CD4-positive, alpha-beta T cell treated with Interleukin-1 beta for 1 hour (primary cell): ENCODE measurements at places on chromosomes 11 and 22.

DNA sequence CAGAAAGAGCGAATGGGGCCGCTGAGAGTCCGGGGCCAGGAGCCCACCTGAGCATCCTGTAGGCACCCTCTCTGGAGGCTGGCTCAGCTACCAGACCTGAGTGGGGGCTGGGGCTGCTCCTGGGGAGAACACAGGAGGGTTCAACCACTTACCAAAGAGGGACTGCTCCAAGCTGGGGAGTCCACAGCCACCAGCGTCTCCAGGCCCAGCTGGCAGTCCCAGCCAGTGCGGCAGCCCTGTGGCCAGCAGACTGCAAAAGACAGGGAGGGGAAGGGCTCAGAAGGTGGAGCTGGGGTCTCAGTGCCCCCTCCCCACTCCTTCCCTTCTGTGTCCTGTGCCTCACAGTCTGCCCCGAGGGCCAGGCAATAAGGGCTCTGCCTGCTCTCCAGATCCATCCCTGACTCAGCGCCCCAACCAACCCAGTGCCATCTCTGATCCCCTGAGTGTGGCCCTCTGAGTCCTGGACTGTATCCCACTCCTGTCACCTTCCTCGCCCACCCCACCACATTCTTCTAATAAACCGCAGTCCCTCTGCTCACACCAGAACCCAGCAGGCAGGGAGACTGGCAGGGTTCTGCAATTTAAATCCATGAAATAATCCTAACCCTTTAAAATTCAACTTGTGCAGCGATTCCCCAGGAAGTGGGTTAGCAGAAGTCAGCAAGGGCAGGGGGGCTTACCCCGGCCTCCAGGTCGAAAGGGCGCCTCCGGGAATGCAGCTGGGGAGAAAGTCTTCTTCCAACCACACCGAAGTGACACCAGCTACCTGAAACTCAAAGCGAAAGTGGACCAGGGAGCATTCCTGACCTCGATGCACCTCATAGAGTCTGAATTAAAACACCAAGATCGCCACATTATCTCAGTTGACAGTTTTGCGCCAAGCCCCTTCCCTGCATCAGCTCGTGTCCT, 13.3 kb downstream of the CHST1 start:
- no peak for DNase-seq

- no peak for DNase-seq
These were observed 53.2 kb upstream of the FTH1 start for GRCh38 chr11:62020661-62021060.

DNA sequence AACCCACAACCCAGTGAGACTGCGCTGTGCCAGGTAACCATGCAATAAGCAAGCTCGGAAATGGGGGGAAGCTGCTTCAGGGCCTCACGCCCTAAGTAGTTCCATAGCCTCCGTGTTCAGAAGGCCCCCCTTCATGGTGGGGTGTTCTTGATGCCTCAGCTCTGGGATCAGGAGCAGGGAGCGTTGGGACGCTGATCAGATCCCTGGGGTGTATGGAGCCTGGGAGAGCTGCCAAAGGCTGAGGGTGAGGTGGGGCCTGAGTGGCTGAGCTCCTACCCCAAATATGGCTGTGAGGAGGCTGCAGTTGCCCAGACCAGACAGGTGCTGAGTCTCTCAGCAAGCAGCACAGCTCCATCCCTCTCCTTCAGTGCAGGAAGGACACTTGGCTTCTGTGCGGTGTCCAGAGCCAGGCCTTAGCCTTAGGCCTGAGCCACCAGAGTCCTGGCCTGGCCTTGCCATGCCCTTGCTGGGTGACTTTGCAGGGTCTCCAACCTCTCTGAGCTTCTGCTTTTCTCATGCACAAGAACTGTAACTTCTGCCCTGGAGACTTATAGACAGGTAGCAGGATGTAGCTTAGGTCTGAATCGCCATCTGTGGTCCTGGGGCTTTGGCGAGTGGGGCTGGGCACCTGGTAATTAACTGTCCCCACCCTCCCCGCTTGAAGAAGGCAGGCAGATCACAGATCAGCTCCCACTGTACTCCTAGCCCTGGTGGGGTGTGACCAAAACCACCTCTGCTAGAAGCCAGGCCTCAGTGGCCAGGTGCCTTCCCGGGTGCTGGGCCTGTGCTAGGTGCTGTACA, 5.3 kb downstream of the MMP11 start:
- no peak for DNase-seq

- no peak for DNase-seq
These were observed 15.1 kb upstream of the CEP295 start for GRCh38 chr11:93646399-93646798.
